AG20443 (cell line): ENCODE measurements at places on chromosomes 16 and 17.

- DNase-seq, result peak; percentile 84
These were observed 235.6 kb downstream of the ZNF423 start for GRCh38 chr16:49620158-49620868.

GRCh38 chr17:1783271-1783670, 21.4 kb downstream of the SERPINF1 start:
- DNase-seq, result no peak

DNA sequence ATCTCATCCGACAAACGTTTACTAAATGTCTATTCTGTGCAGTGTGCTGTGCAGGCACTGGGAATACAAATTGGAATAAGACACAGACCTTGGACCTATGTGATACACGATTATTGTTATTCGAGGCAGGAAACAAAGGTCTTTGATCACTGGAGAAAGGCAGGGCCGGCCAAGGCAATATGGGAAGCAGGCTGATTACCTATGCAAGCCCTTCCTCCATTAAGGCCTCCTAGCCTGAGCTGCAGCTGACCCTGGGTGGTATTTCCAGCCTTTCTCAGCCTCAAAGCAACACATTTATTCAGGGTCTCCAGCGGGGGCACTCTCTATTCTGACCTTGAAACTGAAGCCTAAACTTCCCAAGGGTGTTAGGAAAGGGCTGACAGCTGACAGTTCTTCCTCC, 13.4 kb downstream of the ST6GALNAC1 start:
- DNase-seq, result no peak

DNA sequence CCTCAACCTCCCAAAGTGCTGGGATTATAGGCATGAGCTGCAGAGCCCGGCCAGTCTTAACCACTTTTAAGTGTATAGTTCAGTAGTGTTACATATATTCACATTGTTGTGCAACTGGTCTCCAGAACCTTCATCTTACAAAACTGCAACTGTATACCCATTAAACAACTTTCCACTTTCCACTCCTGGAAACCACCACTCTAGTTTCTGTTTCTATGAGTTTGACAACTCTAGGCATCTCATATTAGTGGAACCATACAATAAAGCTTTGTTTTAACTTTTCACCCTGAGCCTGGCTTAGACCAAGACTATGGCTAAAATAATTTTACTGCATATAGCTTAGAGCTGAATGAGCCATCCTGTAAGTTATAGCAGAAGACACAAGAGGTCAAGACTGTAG, 108.0 kb upstream of the GOT2 start:
- DNase-seq, result no peak

DNA sequence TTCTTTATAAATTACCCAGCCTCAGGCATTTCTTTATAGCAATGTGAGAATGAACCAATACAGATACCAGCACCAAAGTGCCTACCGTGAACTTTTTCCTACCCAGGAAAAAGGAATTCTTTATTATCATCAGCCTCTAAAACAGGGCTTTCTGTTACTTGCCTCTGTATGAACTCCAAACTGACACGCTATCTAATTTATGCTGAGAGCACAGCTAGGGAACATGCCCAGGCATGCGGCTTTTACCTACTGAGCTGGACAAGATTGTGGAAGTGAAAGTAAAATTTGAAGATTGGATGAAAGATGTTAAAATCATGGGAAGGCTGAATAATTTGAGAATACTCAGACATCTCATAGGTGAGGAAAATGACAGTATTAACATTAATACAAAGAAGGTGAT, 24.4 kb upstream of the ADCY9 start:
- DNase-seq, result no peak

DNA sequence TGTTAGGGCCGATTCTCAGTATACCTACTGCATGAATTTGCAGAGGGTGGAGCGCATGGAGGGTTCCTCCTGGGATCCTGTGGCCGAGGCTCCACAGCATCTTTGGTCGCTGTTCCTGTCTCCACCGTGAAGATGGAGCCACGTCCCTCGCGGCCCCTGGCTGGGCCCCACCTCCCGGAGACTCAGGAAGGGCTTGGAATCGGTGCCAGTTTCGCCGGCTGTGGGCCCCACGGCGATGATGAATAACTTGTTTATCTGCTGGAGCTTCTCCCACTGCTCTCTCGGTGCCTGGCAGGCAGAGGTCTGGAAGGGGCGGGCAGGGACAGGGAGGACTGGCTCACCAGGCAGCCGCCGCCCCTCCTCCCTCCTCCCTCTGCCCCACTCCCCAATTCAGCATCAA, 8.1 kb downstream of the SLC5A11 start:
- peak; percentile 51 for DNase-seq

DNA sequence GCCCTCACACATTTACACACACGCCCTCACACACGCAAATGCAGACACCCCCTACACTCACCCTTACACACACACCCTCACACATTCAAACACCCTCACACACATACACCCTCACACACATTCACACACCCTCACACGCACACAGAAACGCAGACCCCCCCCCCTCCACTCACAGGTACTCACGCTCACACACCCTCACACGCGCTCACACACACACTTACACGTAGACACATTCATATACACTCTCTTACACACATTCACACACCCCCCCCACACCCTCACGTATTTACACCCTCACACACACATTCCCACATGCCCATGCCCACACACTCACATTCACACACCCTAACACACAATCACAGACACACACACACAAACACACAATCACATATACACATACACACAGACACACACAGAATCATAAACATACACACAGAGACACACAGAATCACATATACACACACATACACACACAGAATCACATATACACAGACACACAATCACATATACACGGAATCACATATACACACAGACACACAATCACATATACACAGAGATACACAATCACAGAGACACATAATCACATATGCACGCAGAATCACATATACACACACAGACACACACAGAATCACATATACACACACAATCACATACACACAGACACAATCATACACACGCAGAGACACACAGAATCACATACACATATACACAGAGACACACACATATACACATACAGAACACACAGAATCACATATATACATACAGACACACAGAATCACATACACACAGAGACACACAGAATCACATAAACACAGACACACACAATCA, 250.1 kb upstream of the RPL38 start:
- no peak for DNase-seq

DNA sequence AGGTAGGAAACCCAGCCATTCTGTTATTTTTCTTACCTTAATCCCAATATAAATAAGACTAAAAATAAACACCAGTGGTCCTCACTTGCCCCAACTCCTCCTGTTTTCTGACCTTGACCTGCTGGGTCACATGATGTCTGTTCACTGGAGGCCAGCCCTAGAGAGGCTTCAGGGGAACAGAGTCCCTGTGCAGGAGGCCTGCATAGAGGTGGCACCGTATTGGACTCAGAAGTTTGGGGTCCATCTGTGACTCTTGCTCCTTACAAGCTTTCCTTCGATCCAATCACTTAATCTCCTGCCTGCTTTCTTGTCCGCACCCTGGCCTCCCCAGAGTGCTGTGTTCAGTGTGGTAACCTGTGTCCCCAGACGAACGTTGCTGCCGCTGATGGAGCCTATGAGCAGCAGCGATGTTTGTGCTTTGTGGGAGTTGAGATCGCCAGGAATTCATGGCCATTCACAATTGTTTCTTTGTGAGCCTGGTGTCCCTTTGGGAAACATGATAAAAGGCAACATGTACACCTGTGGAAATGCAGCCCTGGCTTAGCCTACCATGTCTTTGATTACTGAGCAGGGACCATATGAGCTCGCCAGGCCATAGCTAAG, 4.7 kb downstream of the IGSF6 start:
- DNase-seq, result no peak

GRCh38 chr17:76251478-76252039, 11.3 kb upstream of the RNF157 start:
- DNase-seq, result no peak

GRCh38 chr16:86665319-86665675, 86.9 kb downstream of the FOXL1 start:
- DNase-seq, result no peak

DNA sequence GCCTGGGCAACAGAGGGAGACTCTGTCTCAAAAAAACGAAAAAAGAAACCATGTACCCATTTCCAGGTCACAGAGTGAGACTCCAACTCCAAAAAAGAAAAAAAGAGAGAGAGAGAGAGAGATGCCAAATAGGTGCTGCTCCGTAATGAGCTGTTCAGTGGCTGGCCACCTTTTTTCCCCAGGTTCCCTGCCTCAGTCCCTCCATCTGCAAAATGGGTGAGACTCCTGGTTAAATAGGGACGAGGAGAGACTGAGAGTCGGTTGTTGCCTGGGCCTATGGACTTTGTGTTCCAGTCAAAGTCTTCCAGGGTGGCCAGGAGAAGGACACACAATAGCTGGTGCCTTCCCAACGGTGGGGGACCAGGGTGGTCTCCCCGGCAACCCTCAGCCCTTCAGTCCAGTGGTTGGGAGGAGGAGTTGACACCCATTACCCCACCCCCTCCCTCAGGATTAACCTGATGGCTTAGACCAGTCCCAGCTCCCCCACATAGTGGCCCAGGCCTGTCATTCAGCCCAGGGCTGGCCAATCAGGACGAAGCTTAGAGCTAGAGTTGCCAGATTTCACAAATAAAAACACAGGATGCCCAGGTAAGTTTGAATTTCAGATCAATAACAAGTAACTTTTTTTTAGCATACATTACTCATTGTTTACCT, 258.2 kb downstream of the PARN start:
- DNase-seq, result no peak

GRCh38 chr16:71673582-71673973, 47.6 kb downstream of the MARVELD3 start:
- no peak for DNase-seq

DNA sequence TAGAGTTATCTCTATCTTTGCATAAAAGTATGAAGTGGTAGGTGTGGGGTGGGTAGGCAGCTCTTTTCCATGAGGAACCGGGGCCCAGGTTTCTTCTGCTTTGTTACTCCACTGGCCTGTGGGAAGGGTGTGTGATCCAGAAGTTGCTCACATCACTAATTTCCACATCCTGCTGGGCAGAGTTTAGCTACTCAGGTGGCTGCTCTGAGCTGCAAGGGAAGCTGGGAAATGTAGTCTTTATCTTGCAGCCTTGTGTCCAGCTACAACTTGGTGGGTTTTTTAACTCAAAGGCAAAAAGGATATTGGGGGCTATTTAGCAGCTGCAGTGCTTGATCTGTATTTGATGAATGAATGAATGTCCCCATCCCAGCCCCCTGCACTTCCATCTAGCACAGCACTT, 335.3 kb downstream of the SNX29 start:
- DNase-seq, result no peak

GRCh38 chr17:46273541-46274236, 21.2 kb upstream of the LRRC37A start:
- no peak for DNase-seq
